ENCODE measurements at places on chromosomes 11 and 22.

DNA sequence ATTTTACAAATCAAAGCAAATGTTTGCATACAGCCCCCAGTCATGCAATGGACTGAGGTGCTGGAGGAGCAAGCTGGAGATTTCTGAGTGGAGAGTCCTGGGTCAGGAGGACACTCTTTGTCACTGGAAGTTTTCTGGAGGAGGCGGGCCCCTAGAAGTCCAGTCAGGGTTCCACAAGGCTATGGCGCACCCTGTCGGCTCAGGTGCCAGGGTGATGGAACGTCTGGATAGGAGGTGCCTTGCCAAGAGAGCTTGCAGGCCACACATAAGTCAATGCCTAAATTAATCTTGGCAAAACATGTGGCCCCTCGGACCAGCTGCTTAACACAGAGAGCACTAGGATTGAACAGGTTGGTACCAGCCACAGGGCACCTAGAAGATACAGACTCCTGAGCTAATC lies 174.7 kb upstream of the CADM1 start:
- DNase-seq: no peak

DNA sequence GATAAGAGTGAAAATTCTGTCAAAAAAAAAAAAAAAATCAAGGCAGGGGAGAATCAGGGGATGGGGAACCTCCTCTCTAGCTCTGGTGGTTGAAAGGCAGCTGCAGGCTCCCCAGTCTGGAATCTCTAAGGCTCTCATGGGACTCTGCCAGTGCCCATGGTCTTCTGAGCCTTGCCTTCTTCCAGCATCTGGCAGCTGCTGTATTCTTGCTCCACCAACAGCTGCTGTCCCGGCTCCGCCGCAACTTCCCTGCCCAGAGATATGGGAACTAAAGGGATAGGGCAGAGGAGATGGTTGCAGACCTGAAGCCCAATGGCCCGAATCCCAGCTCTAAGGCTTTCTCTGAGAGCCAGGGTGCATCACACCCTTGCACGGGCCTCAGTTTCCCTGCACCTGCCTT lies 49.5 kb upstream of the PHF21B start:
- DNase-seq: no peak

DNA sequence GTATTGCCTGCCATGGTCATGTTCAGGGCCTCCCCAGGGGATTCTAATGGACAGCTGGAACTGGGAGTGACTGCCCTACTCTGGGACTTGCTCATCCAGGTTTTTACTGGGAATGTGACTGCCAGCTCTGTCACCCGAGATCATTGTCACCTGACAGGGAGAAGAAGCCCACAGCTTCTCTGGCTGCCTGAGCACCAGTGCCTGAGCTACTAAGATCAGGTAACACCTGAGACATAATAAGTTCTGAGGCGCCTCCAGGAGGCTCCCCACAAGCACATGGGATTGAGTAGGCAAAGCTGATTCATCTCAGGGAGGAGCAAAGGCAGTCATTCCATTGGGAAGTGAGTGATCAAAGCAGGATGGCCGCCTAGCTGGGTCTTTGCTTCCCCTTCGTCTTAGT lies 84.2 kb upstream of the GALNT18 start:
- no peak for DNase-seq

GRCh38 chr11:111982019-111982464 lies 43.2 kb upstream of the DLAT start:
- peak; percentile 9 for DNase-seq

DNA sequence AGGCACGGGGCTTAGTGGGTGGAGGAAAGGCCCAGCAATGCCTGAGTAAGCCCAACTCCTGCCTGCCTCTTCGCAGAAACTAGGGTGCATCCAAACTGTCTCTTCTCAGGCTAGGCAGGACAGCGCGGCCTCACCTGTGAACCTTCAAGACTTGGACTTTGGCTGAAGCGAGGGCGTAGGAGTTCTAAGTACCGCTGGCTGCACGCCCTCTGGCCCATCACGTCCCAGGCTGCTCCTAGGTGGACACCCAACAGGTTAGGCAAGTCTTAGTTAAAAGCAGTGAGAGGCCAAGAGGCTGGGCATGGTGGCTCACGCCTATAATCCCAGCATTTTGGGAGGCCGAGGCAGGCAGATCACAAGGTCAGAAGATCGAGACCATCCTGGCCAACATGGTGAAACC lies 1.8 kb upstream of the DDB2 start:
- no peak for DNase-seq

GRCh38 chr11:127307700-127308099 lies 307.1 kb upstream of the KIRREL3 start:
- no peak for DNase-seq

DNA sequence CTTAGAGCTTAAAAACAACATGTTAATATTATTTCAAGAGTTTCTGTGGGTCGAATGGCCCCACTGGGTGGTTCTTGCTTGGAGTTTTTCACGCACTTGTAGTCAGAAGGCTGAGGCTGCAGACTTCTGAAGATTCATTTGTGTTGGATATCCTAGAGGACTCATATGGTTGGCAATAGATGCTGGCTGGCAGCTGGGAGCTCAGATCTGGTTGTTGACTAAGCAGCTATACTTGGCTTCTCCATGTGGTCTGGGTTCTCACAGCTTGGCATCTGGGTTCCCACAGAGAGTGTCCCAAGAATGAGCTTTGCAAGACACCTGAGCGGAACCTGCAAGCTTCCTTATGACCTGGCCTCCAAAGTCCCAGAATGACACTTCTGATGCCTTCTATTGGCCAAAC lies 163.9 kb upstream of the ZC3H12C start:
- no peak for DNase-seq

DNA sequence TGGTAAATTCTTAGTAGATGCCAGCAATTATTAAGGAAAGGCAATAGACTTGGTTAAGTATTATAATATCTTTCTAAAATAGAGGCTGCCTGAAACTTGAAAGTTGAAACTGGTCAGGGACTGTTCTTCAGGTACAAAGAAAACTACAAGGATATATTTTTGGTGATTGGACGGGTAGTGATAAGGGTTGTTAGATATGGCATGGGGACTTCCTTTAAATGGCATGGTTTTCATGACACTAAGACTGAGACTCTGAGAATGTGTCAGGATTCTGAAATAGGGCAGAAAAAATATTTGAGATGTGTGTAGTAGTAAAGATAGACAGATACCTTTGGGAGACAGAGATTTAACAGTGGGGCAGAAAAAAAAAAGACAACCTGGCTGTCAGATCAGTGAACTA lies 108.4 kb upstream of the SLC5A12 start:
- DNase-seq: no peak

- DNase-seq: no peak
Measured at GRCh38 chr22:18091916-18092526, 14.2 kb downstream of the PEX26 start.

- no peak for DNase-seq
Measured at GRCh38 chr11:15006139-15006759, 34.1 kb upstream of the CALCA start.

DNA sequence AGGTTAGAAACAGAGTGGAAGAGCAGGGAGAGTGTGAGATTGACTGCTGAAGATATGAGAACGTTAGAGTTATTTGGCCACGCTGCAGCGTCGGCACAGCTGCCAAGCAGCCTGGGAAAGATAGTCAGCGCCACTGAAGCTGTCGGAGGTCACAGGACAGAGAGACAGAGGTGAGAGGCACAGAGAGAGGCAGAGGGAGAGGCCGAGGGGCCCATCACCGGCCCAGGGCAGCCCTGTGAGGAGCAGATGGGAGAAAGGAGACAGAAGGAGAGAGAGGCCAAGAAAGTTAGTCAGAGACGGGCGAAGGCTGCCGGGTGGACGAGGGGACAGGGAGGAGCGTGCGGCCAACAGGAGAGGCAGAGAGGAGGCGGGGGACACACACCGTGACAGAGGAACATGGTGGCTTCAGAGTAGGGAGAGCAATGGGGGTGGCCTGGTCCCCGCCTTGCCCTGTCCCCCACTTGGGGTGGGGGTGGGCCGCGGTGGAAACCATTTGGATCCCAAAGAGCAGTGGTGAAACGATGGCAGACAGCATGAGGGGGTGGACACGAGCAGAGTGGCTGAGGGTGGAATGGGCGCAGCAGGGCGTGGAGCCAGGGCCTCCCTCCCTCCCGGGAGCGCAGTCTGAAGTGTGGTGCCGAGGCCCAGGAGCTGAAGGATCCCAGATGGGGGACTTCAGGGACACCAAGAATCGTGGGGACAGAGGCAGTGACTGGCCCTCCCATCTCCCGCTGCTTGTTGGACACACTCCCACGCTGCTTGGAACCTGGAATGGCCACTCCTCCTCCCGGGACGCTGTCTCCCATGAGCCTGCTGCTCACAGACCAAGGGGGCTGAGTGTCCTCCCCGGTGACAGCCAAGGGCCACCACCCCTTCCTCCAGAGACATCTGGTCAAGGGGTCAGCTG lies 26.6 kb downstream of the LRRC10B start:
- DNase-seq: no peak

- DNase-seq: no peak
Measured at GRCh38 chr22:49035818-49036457, 791.7 kb downstream of the BRD1 start.

DNA sequence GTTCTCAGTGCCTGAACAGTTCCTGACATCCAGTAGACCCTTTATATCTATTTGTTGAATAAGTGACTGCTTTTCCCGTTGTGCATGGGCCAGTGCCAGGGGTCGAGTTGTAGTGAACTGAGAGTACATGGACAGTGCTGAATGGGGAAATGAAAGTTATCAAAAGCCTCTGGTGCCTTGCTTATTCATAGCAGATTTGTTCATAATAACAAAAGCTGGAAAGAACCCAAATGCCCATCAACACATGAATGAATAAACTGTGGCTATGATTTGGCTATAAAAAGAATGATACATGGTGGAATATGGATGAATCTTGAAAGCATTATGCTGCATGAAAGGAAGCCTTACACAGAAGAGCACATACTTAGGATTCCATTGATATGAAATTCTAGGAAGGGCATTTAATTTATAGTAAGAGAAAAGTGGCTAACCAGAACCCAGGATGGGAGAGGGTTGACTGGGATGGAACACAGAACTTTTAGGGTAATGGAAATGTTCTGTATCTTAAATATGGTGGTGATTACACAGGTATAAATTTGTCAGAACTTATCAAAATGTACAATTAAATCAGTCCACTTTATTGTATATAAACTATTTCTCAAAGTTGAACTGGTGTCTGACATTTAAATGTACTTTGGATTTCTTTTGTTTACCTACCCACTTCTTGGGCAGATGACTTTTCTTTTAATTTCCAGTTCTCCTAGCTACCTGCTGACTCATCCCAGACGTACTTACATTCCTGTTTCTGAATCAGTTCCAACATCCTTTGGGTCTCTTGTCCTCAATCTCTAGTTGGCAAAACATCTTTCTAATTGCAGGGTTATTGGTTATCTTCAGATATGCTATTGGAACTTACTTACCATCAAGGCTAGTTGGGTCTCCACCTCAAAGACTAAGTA lies 42.8 kb downstream of the PACS1 start:
- DNase-seq: no peak

DNA sequence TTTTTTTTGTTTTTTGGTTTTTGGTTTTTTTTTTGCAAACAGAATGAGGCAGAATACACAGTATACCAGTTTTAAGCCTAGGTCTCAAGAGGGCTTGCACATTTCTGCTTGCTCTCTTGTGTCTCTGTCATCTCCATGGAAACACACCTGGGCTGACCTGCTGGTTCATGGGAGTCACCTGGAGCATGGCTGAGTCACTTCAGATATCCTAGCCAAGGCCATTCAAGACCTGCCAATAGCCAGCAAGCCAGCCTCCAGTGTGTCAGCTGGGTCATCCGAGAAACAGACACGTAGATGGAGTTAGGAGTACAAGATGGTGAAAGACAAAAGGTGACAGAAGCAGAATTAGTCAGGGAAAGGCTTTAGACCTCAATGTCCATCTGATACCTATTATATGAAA lies 124.2 kb upstream of the SEZ6L start:
- DNase-seq: no peak

DNA sequence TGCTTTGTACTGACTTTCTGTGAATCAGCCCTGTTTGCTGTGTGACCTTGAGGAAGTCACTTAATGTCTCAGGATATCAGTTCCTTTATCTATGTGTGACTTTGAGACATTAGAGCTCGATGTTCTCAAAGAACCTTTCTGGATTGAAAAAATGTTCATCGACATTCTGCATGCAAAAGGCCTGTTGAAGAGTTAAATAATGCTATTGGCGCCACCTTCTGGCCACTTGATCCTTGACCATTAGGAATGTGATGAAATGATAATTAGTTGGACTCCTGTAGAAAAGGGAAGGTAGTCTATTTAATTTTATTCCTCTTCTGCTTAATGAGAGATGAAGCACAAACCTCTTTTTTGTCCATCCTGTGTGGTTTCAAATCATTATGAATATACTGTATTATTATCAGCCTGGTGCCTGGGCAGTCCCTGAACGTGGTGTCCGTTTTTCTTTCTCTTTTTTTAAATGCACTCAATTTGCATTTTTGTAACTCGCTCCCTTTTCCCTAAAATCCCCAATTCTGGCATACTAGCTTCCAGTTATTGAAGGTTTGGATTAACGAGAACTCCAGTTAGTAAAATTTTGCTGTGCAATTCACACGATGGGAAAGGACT lies 20.7 kb downstream of the ELF5 start:
- DNase-seq: peak; percentile 19

Data from stimulated activated CD8-positive, alpha-beta memory T cell treated with anti-CD3 and anti-CD28 coated beads, Interleukin-15, amount 100 ng/mL, for 1 hour (primary cell).